SW 1271 (cell line): ENCODE measurements at places on chromosomes 4 and X.

DNA sequence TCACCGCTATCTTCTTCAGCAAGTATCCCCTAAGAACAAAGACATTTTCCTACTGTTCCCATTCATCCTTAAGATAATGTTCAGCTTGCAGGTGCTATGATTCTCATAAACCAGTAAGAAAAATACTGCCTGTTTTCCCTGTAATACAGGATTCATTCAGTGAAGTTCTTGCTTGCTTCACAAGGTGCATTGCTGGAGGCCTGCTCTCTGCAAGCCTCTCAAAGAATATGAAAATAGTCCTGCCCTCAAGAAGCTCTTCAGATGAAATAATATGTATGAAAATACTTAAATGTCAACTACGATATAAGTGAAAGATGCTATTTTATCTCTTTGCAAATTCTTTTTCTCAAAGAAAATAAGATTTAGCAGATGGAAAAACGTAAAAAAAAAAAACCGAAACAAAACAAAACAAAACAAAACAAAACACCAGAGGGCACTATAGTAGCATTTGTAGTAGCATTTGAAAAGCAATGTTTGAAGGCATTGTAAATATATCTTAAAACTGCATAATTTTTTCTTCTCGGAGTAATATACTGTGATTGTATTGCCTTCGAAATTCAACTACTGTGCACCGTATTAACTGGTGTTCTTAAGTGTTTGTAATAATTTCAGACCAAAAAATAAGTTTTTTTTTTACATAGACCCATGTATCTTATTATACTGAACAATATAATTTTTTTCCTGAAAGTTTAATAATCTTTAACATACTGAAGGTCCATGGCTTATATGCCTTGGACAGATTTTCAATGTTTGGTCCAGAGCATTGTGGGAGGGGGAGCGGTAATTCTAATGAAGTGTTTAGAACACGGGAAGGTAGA lies 26.0 kb downstream of the ADH4 start:
- DNase-seq, result no peak

DNA sequence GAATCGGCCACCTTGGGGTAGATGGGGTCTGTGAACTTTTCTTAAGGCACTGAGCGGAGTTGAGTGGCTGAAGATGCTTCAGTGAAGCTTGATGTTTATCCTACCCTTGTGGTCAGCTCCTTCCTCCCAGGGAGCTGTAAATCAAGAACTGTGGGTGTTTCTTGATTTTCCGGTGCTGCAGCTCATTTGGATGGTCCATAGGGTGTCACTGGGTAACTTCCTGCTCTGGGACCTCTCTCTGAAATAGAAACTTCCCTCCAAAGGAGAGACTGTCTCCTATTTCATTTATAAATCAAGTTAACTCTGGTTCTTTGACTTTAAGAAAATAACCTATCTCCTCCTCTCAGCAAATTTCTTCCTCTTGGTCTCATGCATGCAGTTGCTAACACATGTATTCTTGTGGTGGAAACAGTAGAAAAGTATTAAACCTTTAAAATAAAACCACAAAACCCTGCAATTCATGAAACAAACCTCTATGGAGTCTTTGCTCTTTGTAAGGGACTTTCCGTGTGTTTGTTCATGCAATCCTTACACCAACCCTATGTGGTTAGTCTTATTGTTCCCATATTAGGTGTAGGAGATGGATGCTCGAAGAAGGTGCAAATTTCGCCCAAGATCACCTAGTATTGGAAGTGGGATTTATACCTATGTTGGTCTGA lies 110.3 kb downstream of the SHROOM3 start:
- DNase-seq, result no peak

DNA sequence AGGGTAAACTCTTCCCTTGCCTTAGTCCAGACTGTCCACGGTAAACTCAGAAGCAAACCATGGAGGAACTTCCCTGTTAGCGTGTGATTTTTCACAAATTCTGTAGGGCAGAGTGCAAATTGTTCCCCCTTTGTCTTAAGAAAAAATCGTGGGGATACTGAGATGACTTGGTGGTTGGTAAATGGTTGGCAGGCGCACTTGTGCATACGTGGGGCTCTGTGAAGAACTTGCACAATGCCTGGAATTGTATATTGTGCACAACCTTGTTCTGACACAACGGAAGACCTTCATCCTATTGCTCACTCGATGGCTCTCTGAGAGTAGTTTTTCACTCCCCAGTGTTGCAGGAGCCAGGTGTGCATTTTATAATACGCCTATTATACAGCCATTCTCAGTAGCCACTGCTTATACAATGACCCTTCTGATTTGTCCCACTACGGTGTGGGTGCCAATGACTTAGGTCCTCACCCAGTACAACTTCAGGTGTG lies 150.0 kb downstream of the SPRY1 start:
- no peak for DNase-seq

- DNase-seq, result no peak
Observed at GRCh38 chrX:13752646-13753045, 18.1 kb downstream of the OFD1 start.

DNA sequence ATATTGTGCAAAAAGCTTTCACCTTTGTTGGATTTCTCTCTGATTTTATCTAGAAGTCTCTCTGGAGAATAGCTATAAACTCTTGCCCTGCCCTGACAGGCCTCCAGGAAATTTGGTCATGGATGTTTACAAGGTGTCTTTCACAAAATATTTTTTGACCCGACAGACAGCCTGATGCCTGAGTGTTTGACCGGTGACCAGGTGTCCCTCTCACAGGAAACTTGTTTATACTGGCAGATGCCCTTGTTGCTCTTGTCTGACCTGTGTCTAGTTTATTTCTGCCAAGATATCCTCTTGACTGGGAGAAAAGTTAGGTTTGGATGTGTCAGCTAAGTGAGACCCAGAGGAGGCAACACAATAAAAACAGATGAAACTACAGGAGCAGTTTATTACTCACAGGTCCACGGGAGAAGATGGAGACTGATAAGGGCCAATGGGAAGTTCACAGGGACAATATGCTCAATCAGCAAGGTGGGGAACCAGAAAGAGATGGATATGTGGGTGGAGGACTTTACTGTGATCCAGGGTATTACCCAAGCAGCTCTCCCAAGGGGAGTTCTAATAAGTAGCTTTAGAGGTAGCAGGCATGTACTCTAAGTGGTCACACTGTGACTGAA lies 243.3 kb downstream of the ARAP2 start:
- DNase-seq, result no peak

DNA sequence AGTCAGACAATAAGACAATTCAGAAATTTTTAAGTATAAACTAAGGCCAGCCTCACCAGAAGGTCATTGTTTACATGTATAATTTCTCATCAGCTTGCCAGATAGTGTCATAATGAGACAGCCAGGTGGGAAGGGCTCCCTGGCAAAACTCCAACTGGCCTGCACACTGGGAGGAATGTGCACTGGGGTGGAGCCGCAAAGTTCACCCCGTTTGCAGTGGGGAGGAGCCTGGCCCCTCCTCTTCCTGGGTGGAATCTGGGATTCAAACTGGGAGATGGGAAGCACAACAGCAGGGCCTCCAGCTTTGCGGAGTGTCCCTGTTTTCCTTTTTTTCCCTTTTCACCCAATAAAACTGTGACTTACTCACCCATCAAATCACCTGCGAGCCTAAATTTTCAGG lies 329.9 kb downstream of the SMARCA1 start:
- DNase-seq, result no peak

DNA sequence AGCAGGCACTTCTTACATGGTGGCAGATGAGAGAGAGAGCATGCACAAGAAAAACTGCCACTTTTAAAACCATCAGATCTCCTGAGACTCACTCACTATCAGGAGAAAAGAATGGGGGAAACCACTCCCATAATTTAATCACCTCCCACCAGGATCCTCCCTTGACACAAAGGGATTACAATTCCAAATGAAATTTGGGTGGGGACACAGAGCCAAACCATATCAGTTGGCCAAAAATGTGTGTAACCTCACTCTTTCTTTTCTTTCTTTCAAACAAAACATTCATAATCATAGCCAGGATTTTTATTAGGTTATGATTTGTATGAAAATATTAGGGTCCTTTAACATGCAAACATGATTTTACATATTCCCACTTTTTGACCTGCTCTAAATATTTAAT lies 222.1 kb downstream of the PCDH18 start:
- DNase-seq, result no peak
